ENCODE measurements at places on chromosomes 12 and 14.

GRCh38 chr14:49367696-49368095, 218.5 kb downstream of the RPS29 start:
- no peak for DNase-seq

DNA sequence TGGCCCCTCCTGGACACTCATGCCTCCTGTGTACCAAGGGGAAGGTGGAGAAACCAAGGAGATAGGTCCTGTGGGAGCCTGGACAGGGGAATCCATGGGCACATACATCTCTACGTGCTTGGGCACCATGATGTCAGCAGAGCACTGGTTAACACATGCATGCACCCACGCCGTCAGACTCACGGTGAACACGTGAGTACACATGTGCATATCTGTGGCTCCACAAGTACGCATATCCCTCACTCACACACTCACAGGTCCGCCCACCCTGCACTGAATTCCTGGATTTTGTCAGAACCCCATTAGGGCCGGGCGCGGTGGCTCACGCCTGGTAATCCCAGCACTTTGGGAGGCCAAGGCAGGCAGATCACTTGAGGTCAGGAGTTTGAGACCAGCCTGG, 29.1 kb upstream of the COX6A1 start:
- no peak for DNase-seq

- DNase-seq: no peak
Observed at GRCh38 chr12:52434081-52434733, at the start of gene KRT75. KRT75 (minus strand) TSS chr12:52434371; CDS start chr12:52434304, 67 bp downstream.

DNA sequence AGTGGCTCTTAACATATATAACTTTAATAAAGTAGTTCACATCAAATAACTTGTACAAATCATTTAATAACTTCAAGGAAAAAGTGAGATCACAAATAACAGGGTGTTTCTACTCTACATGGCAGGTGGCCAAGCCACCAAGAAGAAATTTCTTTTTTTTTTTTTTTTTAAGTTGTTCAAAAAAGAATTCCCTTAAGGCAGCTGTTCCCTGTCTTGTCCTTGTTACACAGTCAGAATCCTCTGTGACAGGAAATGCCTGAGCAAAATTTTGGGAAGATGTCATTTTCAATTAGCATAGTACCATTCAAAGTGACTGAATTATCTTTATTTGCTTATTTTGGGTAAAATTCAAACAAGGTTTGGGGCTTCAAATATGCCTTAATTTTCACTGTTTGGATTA, 79.4 kb downstream of the LIN7A start:
- no peak for DNase-seq

GRCh38 chr14:73047808-73048207, 10.5 kb upstream of the RBM25 start:
- DNase-seq: no peak

DNA sequence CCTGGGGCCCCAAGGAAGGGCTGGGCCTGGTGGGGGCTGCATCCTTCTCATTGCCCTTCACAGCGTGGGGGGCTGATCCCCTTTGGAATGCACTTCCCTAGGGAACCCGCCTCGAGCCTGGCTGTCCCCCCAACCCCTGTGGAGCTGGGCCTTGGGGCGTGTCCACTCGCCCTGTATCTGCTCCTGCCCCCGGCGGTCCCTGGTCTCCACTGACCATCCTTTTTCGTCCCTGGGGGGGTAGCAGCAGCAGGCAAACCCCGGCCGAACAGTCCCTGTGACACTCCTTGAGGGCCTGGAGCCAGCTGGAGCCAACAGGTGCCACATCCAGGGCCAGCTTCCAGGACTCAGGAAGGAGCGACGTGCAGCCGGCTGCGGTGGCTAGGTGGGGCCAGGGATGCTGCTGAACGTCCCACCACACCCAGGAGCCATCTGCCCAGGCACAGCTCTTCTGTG, 9.4 kb upstream of the GPR132 start:
- peak; percentile 80 for DNase-seq

DNA sequence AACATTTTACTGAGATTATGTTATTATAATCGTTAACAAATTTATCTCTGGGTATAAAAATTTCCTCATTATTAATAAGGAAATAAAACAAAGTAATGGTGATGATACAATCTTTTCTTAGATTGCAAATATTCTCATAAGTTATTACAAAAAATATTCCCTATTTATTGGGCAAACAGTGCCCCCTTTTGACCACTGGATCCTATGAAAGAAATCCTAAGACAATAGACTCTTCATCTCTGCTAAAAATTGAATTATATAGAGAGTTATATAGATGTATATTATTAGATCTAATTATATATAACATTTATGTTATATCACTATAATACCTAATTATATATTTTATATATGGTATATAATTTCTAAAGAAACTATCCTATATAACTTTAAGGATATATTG, 94.2 kb upstream of the FGD4 start:
- no peak for DNase-seq

DNA sequence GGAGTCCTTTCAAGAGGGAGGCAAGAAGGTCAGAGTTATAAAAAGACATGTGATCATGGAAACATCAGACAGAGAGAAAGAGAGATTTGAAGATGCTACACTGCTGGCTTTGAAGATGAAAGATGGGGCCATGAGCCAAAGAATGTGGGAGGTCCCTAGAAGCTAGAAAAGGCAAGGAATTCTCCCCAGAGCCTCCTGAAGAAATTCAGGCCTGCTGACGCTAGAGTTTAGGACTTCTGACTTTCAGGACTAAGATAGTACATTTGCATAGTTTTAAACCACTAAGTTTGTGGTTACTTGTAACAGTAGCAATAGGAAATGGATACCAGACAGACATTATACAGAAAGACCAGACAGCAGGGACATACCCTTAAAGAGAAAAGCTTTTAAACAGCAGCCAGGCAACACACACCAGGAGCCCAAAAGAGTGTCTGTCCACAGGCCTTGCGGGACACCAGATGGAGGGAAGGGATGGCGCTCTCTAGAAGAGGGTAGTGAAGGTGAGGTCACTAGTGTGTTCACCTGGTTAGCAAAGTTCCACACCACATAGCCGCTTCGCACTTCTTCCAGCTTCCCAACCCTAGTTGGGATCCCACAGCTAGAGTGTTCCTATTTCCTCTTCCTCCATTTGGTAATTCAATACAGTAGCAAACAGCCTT, 29.7 kb upstream of the CEBPE start:
- no peak for DNase-seq

GRCh38 chr14:68380329-68380741, 412.5 kb downstream of the ZFP36L1 start:
- no peak for DNase-seq

- no peak for DNase-seq
Observed at GRCh38 chr14:54772451-54772881, 130.2 kb downstream of the GCH1 start.

DNA sequence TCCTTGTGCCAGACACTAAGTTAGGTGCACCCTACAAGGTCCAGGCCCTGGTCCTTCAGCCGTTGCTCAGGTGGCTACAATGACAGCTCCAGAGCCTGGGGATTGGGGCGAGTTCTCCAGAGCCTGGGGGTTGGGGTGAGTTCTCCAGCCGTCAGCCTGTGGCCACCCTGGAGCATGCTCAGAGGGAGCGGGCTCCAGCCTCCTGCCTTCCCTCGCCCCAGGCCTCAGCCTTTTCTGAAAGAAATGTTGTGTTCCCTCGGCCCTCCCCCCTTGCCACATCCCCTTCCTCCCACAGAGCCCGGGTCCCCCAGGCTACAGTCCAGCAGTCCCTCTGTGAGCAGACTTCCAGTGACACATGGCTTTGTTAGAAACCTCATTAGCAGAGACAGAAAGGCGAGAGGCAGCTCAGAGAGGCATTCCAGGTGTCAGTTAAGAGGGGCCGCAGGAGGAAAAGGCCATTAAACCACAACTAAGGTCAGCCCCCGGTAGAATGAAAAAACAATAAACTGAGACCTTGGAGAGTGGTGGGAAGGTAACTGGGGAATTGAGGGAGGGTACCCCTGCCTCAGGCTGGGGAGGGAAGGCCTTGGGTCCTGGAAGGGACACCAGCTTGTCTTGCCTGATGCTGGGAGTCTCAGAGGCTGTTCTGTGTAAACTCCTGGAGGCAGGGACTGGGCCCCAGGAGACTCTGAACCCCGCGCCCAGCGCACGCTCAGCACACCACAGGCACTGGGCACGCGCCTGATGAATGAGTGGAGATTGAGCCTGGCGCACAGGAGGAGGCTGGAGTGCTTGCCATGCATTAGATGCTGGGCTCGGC, 23.1 kb upstream of the COL2A1 start:
- peak; percentile 79 for DNase-seq

- DNase-seq: no peak
Observed at GRCh38 chr12:127339065-127339464, 927.9 kb upstream of the TMEM132C start.

DNA sequence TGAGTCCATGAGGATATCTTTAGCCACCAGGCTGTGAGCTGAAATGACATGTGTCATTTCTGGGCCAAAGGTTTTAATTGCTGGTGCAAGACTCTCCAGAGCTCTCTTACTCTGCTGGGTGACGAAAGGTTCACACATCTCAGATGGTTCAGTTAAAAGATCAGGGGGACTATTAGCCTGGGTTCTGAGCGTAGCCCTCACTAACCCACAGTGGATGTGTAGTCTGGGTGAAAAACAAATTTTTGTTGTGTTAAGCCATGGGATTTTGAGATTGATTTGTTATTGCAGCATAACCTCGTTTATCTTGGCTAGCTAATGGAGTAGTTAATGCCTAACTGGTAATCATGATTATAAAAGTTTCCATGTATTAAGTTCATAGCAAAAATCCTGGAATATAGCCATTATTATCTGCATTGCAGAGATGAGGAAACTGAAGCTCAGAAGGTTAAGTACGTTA, 251.5 kb downstream of the RMST start:
- DNase-seq: no peak

DNA sequence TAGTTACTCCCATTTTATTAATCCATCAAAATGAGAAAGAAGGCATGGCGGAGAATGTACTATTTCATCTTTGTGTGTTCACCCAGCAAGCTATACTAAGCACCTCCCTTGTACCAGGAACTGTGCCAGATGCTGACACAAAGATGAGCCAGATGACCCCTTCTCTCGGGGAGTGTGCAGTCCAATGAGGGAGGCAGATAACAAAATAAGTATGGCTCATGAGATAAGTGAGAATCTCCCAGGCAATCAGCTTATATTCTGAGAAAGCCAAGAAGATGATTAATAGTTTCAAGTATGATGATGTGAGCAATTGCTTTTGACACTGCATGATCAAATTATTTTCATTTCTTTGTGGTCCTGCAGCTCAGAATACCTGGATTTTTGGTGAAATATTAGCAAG, 1.3 kb upstream of the TMEM233 start:
- DNase-seq: no peak

- DNase-seq: no peak
Observed at GRCh38 chr12:111645433-111645832, 40.3 kb downstream of the BRAP start.

GRCh38 chr12:40011775-40012129, 94.1 kb downstream of the SLC2A13 start:
- no peak for DNase-seq

- no peak for DNase-seq
Observed at GRCh38 chr12:6954316-6955107, 3.4 kb downstream of the PTPN6 start.

DNA sequence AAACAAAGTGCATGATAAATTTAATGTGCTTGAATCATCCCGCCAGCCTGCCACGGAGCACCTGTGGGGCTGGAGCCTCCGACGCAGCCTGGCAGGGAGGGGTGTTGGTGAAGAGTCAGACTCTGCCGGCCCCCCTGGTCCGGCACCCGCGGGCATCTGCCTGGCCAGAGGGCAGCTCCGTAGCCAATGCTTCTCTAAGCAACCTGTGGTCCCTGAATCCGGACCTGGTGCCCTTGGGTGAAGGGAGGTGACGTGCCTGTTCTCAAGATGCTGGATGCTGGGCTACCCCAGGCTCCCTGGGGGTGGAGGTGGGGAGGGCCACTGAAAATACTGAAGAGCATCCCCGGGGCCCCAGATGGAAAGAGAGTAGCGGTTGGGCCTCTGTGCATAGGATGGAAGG, 158.6 kb upstream of the C14orf180 start:
- no peak for DNase-seq

DNA sequence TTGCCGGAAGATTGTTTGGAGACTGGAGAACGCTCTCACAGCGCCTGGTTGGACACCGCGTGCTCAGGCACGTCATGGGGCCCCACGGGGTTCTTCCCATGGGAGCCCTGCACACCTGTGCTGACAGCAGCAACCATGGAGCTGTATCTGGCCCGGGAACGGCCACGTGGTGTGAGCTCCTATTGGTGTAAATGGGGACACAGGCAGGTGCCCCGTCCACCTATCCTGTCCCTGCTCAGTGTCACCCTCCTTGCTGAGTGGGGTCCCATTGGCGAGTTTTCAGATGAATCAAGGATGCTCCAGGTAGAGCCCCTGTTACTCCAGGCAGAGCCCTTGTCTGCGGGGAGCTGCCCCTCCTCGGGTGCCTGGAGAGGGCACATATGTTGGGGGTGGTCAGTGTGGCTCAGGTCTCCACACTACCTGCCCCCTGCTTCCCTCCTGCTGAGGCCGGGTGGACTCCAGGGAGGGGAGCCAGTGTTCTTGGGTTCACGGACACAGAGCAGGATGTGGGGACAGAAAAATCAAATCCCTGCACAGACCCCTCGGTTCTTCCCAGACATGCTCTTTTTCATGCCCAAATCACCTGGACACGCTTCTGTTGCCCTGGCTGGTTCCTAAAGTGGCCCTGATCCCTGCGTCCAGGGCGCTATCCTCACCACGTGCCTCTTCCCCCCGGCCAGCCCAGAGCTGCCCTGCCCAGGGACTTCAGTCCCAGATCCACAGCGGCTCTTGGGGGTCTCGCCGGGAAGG, 250.1 kb downstream of the ADGRD1 start:
- DNase-seq: no peak

- no peak for DNase-seq
Observed at GRCh38 chr12:98738539-98738938, 93.4 kb downstream of the APAF1 start.

- DNase-seq: no peak
Observed at GRCh38 chr14:70882776-70883492, 24.3 kb upstream of the PCNX1 start.

GRCh38 chr14:85317491-85318021, 212.4 kb upstream of the FLRT2 start:
- no peak for DNase-seq

DNA sequence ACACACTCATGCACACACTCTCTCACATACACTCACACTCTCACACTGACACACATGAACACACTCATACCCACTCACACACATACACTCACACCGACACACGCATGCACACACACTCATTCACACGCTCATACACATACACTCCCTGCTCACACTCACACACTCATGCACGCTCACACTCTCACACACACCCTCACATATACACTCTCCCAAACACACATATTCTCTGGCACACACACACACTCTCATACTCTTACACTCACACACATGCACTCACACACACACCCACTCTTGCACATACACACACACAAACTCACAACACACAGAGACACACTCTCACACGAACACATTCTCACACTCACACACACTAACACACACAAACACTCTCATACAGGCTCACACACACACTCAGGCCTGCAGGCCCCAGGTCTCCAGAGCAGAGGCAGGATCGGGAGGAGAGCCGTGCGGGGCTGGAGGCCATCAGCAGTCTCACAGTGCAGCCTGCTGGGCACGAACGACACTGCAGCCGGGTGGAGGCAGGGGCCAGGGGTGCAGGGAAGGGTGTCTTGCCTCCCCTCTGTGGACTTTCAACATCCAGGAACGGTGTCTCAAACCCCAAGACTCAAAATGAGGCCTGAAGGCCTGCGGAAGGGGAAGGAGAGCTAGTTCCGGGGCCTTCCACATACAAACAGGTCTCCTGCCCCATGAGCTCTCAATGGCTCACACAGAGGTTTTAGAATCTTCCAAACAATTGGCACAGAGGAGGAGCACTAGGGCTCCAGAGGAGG, 148.7 kb downstream of the ANO2 start:
- peak; percentile 83 for DNase-seq

All from neural progenitor cell (in vitro differentiated cells).